ENCODE measurements at places on chromosomes 13 and 19.
A peak's percentile ranks its signal among the peaks of the same experiment; 100 is the strongest.

DNA sequence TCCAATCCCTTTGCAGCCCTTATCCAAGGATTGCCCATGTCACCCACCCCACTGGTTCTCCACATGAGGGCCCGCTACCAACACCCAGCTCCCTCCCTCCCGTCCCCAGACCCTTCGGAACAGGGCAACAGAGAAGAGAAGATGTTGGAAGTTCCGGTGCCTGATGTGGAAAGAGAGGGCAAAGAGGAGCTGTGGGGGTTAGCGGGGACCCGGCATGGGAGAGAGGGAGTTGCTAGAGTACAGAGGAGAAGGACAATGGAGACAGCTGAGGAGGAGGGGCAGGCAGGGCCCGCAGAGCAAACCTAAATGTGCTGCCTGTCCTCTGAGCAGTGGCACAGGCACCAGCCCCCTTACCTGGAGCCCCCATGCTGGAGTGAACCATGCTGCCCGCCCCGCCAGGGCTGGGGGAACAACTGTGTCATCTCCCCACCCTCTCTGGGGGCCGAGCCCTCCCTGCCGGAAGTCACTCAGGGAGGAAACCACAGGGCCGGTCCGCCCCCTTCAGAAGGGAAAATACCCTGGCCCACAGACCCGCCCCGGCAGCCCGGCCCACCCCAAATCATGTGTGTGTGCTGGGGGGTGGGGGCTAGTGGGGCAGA lies at the start of gene POU2F2:
Gene POU2F2 (minus strand): TSS at position 417 of the 599 bp plus-strand sequence. CDS start 35 bp downstream, at position 382.
- no peak for DNase-seq

- DNase-seq, result no peak
These were observed 30.0 kb downstream of the MPHOSPH8 start for GRCh38 chr13:19663416-19663979.

GRCh38 chr19:13024126-13024950 lies 29.1 kb downstream of the NFIX start:
- no peak for DNase-seq

- DNase-seq, result no peak
These were observed 363.6 kb upstream of the NBEA start for GRCh38 chr13:34578471-34578870.

- DNase-seq, result no peak
These were observed 99.2 kb upstream of the C1QTNF9B start for GRCh38 chr13:23996456-23996855.

GRCh38 chr19:45739498-45740439 lies 6.5 kb downstream of the MEIOSIN start:
- DNase-seq, result no peak

- DNase-seq, result peak; percentile 65
These were observed 4.4 kb upstream of the TMEM272 start for GRCh38 chr13:51849145-51850101.

DNA sequence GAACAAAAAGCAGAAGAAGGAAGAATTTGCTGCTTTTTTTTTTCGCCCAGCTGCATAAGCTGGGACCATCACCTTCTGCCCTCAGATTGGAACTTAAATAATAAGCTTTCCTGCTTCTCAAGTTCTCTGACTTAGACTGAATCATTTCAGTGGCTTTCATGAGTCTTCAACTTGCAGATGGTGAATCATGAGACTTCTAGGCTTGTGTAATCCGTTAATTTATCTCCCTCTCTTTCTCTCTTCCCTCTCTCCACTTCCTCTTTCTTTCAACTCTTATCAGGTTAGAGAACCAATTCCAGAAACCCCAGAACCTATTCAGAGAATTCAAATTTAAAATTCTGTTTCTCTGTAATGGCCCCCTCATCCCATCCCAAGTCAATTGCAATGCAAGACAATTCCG lies 1153.7 kb downstream of the PCDH9 start:
- no peak for DNase-seq

GRCh38 chr19:56441206-56441792 lies 35.8 kb downstream of the ZNF667 start:
- no peak for DNase-seq

- no peak for DNase-seq
These were observed 24.4 kb upstream of the SIAH3 start for GRCh38 chr13:45875951-45876350.

- DNase-seq, result peak; percentile 33
These were observed 1.1 kb downstream of the TNNI3 start for GRCh38 chr19:55156202-55157063.

- no peak for DNase-seq
These were observed 13.2 kb upstream of the TCF3 start for GRCh38 chr19:1665565-1666047.

DNA sequence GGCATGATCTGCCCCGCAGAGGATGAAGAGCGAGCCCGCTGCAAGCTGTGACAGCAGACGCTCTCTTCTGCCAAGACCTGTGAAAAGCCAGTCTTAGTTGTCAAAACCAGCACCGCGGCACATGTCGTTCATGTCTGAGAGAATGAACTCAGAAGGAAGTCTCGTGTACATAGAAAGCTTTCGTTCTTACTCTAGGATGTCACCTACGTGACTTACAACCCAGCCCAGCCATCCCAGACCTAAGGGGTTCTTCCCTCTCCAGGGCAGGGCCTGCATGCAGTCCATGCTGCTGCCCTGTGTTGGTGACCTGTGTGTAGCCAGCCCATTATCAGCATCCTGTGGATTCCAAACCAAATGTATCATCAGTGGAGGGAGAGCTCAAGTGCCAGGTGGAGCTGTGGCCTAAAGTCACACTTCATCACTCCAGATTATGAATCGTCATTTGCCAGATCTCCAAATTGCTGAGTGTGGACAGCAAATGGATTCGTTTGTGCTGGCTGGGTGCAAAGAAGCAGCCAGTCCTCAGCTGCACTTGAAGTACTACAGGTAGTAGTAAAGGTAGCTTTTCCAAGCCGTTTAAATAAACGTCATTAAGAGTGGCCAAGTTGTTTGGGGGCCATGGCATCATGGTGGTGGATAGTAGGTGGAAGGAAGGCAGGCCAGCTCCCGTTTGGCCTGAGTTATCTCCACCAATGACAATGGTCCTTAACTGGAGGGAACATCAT lies 73.9 kb upstream of the GPR183 start:
- DNase-seq, result no peak

DNA sequence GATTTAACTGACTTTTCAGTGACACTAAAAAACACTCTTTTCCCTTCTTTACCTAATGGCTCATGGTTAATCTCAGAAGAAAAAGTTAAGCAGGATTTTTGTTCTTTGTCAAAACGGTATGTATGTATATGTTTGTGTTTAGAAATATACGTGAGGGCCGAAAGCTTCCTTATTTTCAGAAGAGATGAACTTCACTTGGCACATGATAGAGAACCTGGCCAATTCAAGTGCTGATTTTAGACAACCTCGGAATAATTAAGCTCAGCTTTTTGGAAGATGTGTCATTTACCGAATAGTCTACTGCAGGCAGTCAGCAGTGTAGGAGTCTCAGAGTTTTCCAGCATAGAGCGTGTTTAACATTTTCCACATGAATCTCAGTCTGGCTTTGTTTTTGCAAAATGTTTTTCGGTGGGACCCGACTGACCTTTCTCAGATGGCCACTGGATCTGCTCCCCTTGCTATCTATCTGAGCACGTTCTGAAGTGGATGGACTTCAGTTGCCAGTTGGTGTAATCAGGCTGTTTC lies 4.6 kb downstream of the RNASEH2B start:
- no peak for DNase-seq

- no peak for DNase-seq
These were observed 21.7 kb upstream of the LDLR start for GRCh38 chr19:11067356-11068113.

- no peak for DNase-seq
These were observed 26.1 kb upstream of the OR1M1 start for GRCh38 chr19:9060564-9061340.

GRCh38 chr13:51360489-51360888 lies 21.0 kb downstream of the SERPINE3 start:
- no peak for DNase-seq

GRCh38 chr19:35167251-35168119 lies 12.9 kb downstream of the FXYD5 start:
- no peak for DNase-seq

- peak; percentile 72 for DNase-seq
These were observed 1.2 kb downstream of the SEMA6B start for GRCh38 chr19:4557971-4558941.

DNA sequence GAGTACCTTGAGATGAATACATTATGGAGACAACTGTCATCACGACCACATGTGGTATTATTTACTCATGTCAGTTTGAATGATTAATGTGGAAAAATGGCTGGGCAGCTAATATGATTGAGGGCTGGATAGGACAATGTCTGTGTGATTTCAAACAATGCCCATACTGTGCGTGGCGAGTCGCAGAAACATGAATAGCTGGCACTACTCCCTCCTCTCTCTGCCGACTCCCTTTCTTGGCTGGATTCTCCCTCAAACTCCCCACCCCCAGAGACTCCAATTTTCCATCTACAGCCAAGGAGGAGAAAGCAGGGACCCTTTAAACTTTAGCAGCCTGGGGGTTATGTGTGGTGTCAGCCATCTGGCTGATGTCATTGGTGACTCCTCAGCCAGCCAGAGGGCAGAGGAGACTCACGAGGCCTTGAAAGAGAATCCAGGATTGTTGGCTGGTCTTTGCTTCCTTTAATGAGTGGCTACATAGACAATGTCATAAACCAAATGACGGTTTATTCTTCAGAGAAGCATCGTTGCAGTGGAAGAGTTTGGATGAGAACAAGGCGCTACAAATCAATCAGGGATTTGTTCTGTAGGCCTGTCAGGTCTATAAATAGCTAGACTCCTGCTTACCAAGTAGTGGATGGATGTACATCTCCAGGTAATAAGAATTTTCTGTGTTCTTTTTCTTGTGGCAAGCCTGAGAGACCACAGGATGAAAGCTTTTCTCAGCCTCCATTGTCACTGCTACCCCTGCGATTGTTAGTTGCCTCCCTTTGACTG lies 165.6 kb downstream of the DLEU7 start:
- DNase-seq, result no peak

Measured in endothelial cell (in vitro differentiated cells).